BJ (cell line): ENCODE measurements at places on chromosomes 4 and X.

- DNase-seq: no peak
Measured at GRCh38 chr4:106818764-106819163, 217.3 kb downstream of the DKK2 start.

- DNase-seq: no peak
Measured at GRCh38 chr4:167986044-167986443, 106.3 kb upstream of the ANXA10 start.

- no peak for DNase-seq
Measured at GRCh38 chr4:122614621-122615020, 6.2 kb downstream of the IL21 start.

DNA sequence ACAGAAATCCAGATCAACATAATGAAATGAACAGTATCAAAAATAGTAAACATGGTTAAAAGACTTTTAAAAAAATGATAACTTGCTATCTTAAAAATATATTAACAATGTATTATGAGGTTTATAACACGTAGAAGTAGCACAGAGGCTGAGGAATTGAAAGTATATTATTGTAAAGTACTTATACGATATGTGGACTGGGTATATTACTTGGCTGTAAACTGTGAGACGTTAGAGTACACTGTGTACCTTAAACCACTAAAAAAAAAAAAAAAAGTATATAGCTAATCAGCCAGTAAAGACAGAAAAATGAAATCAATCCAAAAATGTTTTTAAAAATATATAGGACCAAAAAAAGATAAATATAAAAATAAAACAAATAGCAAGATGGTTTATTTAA, 120.6 kb downstream of the TET2 start:
- no peak for DNase-seq

GRCh38 chr4:150673793-150674192, 91.8 kb downstream of the MAB21L2 start:
- no peak for DNase-seq

DNA sequence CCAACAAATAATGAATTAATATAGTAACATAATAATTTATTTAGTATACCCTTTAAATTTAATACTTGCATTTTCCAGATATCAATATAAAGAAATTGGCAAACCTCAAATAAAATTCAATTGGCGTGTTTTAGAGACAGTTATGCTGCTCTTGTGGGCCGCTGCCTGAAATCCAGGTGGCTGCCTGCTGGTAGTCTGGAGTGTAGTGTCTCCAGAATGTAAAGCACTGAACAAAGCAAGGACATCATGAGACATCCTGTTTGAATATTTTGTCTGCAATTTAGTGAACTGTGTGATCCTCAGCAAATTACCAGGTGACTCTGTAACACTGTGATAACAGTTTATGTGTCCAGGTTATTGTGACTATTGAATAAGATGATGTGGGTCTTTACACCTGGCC, 29.9 kb downstream of the ZFP42 start:
- DNase-seq: no peak

DNA sequence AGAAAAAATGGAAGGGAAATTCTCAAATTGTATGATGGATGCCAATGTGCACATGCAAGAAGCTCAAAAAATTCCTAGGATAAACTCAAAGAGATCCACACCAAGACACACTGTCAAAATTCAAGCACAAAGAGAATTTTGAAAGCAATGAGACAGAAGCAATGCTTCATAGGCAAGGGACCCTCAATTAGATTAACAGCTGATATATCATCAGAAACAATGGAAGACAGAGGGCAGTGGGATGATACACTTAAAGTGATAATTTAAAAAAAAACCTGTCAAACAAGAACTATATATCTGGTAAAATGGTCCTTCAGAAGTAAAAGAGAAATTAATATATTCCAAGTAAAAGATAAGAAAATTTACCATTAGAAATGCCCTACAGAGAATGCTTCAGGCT, 306.3 kb upstream of the PCDH7 start:
- DNase-seq: no peak

DNA sequence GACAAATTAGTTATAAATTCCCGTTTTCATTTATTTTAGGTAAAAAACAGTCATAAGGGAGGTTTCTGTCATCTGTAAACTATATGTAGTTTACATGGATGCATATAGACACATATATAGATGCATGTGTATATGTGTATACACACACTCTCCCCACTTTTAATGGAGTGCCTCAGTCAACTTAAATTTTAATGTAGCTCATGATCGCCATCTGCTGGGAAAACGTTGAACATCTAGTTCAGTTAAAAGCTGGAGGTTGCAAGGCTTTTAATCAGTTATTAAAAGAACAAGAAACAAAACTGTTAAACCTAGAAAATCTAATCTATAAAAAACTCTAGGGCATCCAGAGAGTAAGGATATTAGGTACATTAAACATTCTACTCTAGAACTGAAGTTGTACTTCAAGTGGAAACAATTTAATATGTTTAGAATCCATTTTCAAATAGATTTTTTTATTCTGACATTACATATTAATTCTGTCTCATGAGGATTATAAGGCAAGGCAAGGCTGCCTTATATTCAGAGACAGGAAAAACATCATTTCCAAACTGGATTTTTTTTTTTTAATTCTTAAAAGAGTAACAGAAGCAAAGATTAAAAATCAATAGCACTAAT, 122.6 kb downstream of the SHISA3 start:
- no peak for DNase-seq

DNA sequence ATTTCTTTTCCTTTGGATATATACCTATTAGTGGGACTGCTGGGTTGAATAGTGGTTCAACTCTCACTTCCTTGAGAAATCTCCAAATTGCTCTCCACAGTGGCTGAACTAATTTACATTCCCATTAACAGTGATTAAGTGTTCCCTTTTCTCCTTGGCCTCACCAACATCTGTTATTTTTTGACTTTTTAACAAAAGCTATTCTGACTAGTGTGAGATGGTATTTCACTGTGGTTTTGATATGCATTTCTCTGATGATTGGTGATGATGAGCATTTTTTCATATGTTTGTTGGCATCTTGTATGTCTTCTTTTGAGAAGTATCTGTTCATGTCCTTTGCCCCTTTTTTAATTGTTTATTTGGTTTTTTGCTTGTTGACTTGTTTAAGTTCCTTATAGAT, 413.0 kb downstream of the MAPK10 start:
- no peak for DNase-seq

DNA sequence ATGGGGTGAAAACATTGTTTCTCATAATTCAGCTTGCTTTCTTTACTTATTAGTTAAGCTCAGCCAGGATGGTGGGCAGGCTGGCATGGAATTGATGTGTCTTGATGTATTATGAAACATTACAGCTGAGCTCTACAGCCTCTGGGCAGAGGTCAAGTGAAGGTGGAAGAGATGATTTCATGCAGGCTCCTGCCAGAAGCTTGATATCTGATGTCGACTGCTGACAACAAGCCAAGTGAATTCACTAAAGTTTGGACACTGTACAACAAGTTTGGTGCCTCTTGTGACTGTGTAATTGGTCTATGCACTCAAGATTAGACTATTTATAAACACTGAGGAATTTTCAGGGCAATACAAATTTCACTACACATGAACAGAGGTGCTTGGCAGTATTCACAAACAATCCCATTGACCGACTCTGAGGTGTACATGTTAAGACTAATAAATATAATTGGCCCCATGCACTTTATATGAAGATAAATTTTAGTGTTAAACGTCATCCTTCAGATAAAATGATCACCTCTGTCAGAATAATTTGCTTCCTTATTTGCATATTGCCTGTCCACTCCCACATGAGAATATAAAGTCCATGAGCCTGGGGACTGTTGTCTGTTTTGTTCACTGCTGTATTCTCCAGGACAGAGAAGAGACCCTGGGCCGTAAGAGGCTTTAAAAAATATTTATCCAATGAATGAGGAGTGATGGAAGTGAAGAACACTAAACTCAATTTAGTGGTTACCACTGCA, 612.2 kb downstream of the IQCM start:
- peak; percentile 8 for DNase-seq

- DNase-seq: no peak
Measured at GRCh38 chr4:128333309-128334018, 45.9 kb upstream of the PGRMC2 start.

GRCh38 chrX:119127650-119128049, at the start of gene KIAA1210:
Gene KIAA1210, minus strand, starts transcription at chrX:119127812. Its CDS starts 4,170 bp downstream, at chrX:119123642.
- DNase-seq: no peak

GRCh38 chrX:121227888-121228287, 180.5 kb downstream of the GLUD2 start:
- DNase-seq: no peak

- no peak for DNase-seq
Measured at GRCh38 chr4:93802045-93802444, 26.5 kb upstream of the ATOH1 start.

DNA sequence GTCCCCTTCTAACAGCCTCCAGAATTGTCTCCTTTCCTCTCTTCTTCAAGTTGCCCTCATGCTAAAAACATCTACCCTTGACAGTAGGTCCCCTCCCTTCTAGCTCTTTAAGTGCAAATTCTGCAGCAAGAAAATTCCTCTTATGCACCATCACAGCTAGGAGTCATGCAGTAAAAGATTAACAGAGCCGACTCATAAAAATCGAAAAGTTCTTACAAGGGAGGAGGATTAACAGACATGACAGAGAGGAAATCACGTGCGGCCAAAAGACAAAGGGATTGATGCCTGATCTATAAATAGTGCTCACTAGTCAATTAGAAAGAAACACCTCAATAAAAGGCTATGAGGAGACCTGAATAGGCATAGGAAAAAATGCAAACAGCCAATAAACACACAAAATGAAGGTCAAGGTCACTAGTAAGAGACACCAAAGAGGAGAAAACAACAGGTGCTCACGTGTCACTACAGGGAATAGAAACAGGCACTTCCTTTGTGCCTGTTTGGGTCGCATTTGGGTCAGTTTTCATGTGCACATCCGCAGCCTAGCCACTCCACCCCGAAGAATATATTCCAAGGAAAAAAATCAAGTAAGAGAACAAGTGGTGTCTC, 3.4 kb downstream of the RNF212 start:
- no peak for DNase-seq

GRCh38 chr4:86975927-86976326, 41.1 kb downstream of the AFF1 start:
- no peak for DNase-seq

- DNase-seq: no peak
Measured at GRCh38 chr4:175371091-175371490, 441.0 kb downstream of the GPM6A start.

GRCh38 chr4:85967872-85968271, 392.0 kb downstream of the MAPK10 start:
- no peak for DNase-seq

DNA sequence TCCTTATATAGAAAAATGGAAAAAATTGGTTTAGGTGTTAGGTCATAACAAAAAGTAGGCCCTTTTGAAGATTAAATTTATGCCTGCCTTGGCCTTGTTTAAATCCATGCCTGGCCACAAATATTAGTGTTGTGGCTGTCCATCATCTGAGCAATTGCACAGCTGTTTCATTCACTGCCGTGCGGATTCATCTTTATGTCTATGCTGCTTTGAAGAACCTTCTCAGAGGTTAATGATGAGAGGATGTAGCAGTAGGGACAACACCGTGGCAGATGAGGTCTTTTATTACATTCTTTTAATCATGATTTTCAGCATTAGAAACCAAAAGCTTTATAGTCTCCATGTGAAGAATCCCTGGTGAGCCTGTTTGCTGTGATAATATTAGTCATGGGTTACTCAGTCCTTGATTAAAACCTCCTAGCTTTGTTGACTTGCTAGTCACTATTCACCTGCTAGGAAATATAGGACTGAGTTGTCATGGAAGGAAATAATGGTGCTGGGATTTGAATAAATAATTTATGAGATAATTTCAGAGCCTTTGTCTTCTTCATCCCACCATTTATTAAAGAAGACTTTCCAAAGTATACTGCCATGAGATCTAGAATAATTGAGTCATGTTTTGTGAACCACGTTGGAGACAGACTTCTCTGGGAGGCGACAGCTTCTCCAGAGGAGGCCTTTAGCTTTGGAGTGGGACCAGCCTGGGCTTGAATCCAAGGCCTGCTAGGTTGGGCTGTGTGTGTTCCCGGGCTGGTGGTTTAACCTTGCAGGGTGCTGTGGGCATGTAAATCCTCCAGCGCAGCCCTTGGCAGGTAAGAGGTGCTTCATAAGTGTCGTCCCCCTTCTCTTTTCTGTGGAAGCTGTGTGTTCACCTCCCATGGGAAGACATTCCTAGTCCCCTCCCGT, 53.5 kb downstream of the PTTG2 start:
- no peak for DNase-seq

DNA sequence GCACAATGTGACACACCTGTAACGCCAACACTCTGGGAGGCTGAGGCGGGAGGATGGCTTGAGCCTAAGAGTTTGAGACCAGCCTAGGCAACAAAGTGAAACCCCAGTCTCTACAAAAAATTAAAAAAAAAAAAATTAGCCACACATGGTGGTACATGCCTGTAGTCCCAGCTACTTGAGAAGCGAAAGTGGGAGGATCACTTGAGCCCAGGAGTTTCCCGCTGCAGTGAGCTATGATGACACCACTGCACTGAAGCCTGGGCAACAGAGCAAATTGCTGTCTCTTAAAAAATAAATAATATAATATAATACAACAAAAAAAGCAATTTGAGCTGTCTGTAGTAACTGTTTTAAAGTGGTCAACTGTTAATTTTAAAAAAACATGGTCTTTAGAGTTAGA, 13.2 kb downstream of the SPOCK3 start:
- no peak for DNase-seq

- DNase-seq: no peak
Measured at GRCh38 chr4:37890801-37891259, at the start of gene TBC1D1. Gene TBC1D1, plus strand, starts transcription at chr4:37891084. Its CDS starts 11,012 bp downstream, at chr4:37902096.

DNA sequence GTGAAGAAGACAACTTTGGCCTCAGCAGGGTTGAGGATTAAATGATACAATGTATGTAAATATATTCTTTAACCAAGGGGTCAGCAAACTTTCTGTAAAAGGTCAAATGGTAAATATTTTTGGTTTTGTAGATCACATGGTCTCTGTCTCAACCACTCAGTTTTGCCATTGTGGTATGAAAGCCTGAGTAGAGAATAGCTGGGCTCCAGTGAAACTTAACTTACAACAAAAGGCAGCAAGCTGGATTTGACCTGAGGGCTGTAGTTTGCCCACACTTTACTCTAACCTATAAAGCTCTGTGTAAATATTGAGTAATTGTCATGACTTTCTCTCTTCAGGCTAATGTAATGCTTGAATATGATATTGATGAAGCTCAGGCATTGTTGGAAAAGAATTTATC, 19.6 kb downstream of the VBP1 start:
- no peak for DNase-seq

- no peak for DNase-seq
Measured at GRCh38 chr4:66575008-66575696, 904.9 kb upstream of the EPHA5 start.
